ENCODE measurements at places on chromosomes 7 and 10.

- peak; percentile 73 for DNase-seq
Measured at GRCh38 chr10:97914837-97915211, 65.2 kb downstream of the GOLGA7B start.

- no peak for DNase-seq
Measured at GRCh38 chr7:157429001-157429679, 92.3 kb downstream of the DNAJB6 start.

DNA sequence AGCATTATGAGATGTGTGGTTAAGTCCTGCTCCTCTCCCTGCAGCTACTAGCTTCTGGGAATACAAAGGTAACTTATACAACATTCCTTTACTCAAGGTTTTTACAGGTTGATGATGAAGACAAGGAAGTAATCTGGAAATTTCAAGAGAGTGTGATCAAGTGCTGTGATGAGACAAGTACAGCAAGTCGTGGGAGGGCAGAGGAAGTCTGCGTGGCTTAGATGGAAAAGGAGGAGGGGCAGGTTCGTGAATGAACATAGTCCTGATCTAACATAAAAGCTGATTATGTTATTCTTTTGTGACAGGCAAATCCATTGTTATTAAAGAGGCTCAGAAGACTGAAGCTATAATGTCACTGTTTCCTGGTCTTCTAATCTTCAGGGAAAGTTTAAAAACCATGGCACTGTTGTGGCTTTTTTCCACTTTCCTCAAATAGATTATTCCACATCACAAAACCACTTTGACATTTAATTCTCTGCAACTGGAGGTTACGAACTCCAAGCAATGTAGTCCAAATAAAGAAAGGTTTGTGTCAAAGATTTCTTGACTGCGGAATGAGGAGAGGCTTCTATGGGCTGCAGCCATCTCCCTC is 84.1 kb downstream of the CPXM2 start:
- no peak for DNase-seq

DNA sequence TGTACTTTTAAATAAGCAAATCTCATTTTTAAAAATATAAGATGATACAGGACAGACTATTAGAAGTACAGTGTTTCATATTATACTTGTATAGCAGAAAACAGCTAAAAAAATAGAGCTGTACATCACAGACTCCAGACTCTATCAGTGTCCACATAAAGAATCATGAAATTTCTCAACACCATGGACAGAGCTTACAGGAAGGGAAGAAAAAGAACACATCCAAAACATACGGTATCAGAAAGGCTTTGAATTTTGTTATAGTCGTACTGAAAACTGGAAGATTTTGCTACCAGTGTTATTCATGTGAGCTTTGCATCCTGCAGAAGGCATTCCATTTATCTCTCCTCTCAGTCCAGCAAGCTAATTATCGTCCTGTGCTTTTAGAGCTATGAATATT is 183.2 kb upstream of the PTPRZ1 start:
- no peak for DNase-seq

- DNase-seq, result no peak
Measured at GRCh38 chr7:73907554-73908122, 46.7 kb downstream of the TMEM270 start.

- no peak for DNase-seq
Measured at GRCh38 chr7:96414931-96415292, 93.0 kb upstream of the SLC25A13 start.

DNA sequence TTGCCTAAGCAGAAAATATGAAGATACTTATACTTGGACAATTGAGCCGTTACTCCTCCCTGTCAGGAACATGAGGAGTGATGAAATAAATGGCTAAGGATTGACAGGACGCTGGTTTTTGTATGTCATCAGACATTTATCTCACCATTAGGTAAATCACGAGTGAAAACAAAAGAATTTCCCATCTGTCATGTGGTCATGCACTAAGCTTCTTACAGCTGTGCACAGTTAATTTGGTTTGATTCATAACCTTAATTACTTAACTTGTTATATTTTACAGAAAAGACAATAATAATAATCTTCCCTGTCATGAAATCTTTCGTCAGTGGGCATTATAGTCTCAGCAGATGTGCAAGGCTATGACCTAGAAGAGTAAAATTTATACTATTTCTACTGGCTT is 266.5 kb downstream of the HGF start:
- no peak for DNase-seq

- no peak for DNase-seq
Measured at GRCh38 chr10:96073722-96074121, 30.3 kb downstream of the CCNJ start.

- DNase-seq, result no peak
Measured at GRCh38 chr7:91596287-91596686, 284.2 kb downstream of the MTERF1 start.

GRCh38 chr10:124645467-124646095 is 98.6 kb downstream of the FAM53B start:
- no peak for DNase-seq

DNA sequence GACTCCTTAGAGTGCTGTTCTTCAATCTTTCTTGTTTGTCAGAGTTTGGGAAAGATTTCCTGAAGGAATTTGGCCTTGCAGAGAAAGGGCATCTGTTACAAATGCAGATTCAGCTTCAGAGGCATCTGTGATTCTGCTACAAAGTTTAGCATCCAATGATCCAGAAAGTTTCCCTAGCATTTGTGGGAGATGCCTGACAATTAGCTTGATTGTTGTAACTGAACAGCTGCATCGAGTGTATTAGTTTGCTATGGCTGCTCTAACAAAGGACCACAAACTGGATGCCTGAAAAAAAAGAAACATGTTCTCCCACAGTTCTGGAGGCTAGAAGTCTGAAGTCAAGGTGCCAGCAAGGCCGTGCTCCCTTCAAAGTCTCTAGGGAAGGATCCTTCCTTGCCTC is 365.1 kb downstream of the GRID1 start:
- no peak for DNase-seq

DNA sequence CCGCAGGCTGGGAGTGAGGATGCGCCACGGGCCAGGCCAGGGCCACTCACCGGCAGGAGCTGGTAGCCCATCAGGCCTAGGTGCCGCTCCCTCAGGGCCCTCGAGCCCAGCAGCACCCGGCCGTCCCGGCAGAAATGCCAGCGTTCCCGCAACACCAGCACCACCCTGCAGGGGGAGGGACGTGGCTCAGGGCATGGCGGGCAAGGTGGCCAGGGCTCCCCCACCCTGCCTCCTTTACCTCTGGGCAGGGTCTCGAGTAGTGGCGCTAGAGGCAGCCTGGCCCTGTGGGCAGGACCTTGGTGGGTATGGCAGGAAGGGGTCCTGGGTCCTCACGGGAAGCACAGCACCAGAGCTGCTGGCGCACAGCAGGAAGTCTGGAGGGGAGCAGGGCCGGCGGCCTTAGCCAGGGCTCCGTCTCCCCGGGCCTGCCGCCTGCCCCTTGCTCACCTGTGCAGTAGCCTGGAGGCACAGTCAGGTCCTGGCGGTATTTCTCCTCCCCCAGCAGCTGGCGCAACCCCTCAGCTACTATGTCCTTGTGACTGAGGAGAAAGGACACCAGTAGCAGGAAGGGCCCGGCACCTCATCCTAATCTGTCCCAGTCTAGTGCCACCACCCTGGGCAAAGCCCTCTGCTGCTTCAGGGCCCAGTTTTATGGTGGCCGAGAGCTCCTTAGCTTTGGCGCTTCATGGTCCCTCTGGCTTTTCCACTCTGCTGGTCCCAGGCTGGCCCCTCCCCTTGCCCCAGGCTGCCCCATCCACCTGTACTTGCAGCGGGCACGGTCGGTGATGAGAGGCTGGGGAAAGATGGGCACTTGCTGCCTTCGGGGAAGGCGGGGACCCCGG is 3.5 kb downstream of the FASTK start:
- no peak for DNase-seq

GRCh38 chr10:80528185-80528700 is 9.5 kb upstream of the SH2D4B start:
- DNase-seq, result no peak

DNA sequence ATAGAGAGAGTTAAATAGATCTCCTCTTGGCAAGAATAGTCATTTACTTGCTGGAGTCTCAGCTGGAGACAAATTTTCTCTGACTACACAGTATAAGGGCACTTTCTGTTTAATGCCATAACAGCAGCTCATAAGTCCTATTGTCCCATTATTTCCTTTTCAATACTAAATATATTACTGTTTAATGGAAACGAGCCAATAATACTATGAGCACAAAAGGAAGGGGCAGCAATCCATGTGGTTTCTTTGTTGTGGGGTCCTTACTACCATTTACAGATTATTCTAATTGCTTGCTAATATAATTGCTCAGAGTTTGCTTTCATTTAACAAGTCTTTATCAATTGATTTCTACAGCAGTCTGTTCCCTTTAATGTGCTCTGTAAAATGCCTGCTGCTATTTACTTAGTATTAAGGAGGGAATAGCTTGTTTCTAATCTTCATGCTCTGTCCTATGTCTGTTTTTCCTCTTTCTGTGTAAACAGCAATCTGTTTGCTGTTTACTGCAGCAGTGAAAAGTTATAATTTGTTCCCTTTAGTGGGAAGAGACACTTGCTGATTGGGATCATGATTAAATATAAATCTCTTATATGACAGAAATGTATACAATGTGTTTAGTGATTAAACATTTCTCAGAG is 296.2 kb upstream of the SMIM30 start:
- DNase-seq, result no peak

DNA sequence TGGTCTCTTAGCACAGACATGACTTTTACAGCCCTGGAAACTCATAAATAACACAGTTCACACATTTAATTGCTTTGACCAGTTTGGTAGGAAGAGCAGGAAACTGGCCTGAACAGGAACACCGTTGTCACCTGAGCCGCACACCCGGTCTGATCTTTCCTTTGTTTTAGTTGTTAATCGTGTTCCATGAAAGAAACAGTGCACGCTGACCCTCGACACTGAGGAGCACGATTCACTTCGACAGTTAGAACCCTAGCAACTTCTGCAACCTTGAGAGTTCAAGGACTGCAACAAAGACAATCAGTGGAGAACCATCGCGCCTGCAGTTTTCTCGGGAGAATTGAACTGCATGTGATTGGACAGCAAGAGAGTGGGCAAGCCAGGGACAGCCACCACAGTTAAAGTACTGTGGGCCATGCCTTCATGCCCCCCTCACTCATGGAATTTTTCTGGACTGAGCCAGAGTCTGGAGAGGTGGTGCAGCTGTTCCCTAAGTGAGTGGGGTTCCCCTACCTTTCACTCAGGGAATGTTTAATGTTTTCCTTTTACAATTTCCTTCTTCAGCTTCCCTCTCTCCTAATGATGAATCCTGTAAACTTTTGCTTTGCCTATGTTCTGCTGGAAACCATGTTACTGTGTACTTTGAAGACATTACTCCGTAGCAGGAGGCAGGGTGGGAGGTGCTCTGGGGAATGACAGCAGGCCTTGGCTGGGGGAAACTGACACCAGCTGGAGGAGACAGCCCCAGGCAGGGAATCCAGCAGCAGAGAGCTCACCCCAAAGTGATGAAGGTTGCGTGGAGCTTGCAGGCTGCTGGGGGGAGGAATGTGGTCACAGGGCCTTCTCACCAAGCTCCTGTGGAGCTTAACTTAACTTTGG is 198.7 kb downstream of the ZNF438 start:
- DNase-seq, result no peak

- DNase-seq, result no peak
Measured at GRCh38 chr10:5559642-5560141, 34.9 kb downstream of the CALML3 start.
